Mesenchymal stem cell (in vitro differentiated cells and primary cell): ENCODE measurements at places on chromosomes 3 and 15.

GRCh38 chr15:93176065-93176464 is 87.1 kb upstream of the RGMA start:
- no peak for DNase-seq

DNA sequence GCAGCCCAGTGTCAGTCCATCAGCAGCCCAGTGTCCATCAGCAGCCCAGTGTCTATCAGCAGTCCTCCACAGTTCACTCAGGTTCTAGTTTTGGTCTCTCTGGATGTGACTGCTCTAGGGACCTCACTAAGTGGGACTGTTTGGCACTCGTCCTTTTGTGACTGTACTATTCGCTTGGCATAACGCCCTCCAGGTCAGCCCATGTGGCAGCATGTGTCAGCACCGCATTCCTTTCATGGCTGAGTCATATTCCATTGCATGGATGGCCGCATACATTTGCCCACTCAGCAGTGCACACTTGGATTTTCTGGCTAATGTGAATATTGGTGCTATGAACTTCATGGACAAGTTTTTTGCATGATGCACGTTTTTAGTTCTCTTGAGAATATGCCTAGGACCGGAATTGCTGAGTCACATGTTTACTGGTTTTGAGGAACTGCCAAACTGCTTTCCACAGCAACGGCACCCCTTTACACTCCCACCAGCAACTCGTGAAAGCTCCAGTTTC is 16.4 kb downstream of the CHST13 start:
- peak; percentile 87 for DNase-seq

- DNase-seq = peak; percentile 32
These were observed 7.2 kb downstream of the HERC1 start for GRCh38 chr15:63826528-63826927.

GRCh38 chr3:111923095-111923771 is 55.6 kb upstream of the ABHD10 start:
- no peak for DNase-seq

DNA sequence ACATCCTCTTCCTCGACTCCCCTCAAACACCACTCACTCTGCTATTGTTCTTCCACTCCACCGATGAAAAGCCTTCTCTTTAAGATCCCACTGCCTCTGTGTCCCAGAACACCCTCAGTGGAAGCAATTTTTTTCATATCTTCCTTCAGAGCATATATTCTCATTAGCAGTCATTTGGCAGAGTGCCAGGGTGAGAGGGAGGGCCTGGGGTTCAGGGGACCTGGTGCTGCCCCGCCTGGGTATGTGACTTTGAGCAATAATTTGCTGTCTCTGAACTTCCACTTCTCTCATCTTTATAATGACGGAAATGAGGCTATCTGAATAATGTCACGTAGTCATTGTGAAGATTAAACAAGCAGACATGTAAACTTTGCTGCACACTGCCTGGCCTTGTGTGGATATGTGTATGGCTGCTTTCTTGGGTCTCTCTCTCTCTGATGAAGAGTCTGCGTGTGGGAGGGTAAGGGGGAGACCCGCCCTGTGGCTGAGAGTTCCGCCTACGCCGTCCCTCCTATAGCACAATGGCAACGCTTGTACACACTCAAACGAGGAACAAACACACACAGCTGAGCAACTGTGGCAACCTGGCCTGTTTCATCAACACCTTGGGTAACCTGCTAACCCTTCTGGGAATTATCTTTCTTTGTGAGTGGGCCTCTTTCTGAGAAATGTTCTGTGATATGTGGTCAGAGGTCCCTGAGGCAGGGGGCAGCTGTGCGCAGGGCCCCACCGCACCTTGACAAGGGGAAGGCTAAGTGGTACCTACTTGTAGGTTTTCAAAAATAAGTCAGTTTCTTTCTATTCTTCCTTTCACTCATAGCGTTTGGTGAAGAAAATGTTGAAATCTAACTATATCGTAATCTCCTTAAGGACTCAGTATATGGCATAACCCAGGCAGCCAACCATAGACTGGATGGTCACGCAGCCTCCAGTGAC is 369.8 kb downstream of the SV2B start:
- no peak for DNase-seq

DNA sequence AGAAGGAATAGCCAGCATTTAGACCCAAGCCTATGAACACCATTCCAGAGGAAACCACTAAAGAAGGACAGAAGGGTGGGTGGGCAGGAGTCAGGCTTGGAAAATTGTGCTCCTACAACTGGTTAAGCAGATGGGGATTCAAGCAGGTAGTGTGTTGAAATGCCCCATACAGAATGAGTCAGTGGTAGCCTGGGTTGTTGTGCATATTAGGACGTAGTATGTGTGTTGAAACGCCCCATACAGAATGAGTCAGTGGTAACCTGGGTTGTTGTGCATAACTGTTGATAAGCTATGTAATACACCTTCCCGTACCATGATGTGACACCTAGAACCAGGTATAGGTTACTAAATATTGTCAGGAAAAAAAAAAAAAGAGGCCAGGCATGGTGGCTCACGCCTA is 34.0 kb downstream of the MINDY4B start:
- DNase-seq = peak; percentile 36

DNA sequence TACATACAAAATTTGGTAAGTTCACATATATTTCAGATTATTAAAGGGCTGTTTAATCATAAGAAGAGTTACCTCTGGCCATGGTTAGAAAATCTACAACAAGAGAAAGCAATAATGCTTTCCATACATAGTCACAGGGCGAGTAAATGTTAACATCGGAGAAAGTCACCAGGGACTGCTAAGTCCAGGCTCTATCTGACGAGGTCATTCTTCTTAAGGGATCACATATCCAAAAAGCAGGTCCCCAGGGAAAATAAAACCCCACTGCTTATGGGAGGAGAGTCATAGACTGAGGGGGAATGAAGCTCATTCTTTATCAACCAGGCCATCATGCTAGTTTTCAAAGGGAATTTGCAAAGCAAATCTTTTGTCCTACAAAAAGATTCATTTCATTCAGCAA is 3.1 kb downstream of the PCYT1A start:
- DNase-seq = peak; percentile 36

DNA sequence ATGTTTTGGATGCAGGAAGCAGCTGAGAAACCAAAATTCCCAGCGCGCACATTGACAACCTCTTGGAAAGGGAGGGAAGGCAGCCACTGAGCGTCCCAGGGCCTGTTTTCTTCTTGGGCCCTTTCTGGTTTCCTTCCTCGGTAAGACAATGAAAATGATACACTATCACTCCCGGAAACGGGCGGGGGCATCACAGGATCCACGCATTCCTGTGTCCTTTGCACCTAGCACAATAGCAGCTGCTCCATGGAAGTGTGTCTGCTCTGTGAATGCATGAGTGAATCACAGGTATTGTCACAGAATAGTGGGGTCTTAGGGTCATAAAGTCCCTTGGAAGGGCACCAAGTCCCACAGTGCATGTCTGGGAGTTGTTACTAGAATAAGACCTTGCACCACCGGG is 6.3 kb upstream of the ITPKA start:
- DNase-seq = no peak

GRCh38 chr15:94563456-94563855 is 332.1 kb downstream of the MCTP2 start:
- no peak for DNase-seq

- peak; percentile 47 for DNase-seq
These were observed 1007.7 kb upstream of the SEMA6D start for GRCh38 chr15:46709460-46710083.

DNA sequence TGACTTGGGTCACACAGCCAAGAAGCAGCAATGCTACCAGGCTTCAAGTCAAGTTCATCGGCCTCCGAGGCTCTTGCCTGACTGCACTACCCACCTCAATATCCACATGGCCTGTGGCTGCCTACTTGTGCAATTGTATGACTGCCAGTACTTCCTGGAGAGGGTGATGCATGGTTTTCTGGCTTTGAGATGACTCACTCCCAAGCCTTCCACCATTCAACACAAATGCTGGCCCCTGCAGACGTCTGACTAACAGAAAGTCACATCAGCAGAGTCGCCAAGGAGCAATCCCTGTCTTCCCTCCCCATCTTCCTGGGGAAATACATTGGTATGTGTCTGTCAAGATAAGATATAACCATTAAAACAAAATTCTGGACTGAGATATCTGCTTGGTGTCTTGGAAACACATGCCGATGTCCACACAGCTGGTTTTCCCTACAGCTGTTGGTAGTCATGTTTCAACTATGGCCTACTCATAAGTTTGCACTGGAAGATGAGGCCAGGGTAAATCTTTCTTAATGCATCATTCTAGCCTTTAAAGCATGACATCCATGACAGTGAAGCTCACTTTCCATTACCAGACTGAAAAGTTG is 79.6 kb upstream of the SPATA12 start:
- DNase-seq = peak; percentile 99

- no peak for DNase-seq
These were observed 75.1 kb downstream of the STAC start for GRCh38 chr3:36455406-36455805.

GRCh38 chr15:64017082-64017588 is 29.1 kb downstream of the DAPK2 start:
- no peak for DNase-seq

DNA sequence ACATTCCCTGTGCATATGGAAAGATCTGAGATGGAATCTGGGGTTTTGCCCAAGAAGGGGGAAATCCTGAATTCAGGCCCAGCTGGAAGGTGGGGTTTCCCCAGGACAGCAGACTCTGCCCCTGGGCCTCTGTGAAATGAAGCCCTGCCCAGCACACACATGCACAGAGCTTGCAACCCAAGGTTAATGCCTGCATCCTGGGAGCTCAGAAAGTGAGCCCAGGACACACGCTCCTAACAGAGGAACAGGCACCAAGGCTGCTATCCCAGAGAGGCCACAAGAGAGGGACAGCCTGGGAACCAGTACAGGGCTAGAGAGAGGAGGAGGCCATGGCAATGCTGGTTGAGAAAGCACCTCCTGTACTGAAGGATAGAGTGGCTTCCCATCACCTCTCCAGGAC is 16.1 kb downstream of the SEMA5B start:
- DNase-seq = no peak

DNA sequence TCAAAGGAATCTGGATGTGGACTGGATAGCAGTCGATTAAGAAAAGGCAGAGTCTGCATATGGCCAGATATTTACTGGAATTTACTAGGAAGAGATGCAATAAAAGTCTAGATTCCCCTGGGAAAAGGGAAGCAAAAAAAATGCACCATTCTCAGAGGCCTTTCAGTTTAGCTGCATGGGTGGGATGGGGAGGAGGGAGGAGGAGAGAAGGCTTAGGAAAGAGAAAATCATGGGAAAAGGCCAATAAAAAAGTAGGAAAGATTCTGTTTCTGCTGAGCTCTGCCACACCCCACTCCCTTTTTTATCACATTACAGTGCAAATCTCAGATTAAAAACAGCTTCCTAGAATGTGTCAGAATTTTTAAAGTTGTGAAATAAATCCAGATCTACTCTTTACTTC is 103.6 kb downstream of the ADAMTS9 start:
- DNase-seq = no peak

GRCh38 chr3:43637702-43638101 is 15.9 kb upstream of the ANO10 start:
- no peak for DNase-seq

GRCh38 chr15:85312929-85313331 is 67.5 kb upstream of the AKAP13 start:
- DNase-seq = peak; percentile 78

DNA sequence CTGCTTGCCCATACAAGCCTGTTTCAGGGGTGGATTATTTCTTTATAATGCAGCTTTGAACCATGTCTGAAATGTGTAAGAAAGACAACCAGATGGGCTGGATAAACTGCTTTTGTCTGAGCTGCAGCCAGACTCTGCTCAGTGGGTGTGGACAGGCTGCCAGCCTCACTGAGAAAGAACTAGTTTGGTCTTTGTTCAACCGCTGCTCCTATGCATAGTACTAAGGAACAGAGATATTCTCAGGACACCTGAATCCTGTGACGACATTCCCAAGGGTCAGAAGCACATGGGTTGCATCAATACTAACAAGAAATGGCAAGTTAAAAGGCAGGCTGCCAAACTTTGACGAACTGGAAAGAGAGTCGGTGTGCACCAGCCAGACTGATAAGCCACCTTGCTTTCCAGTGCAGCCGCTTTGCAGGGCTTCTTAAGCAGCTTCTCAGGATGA is 57.2 kb downstream of the PLD1 start:
- DNase-seq = no peak

DNA sequence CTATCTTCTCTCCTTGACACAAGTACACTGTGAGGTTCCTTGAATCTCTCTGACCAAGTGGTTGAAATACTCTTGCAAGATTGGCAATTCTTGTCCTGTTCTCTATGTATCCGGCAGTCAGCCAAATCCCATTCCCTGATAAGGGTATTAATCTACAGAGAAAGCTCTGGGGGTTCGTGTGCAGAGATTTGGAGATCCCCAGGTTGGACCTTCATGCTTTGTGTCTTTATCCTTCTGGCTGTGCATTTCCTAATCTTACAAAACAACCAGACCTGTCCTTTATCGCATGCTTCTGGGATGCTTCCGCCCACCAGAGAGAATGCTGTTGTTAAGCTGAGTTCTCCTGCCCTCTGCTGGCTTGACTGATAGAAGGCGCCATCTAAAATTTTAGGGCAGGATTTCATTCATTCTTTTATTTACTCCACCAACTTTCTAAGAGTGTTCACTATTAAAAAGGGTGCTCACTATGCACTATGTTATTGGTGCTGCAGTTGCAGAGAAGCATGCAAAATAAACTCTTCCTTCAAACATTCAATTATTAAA is 8.6 kb upstream of the SST start:
- DNase-seq = peak; percentile 69

DNA sequence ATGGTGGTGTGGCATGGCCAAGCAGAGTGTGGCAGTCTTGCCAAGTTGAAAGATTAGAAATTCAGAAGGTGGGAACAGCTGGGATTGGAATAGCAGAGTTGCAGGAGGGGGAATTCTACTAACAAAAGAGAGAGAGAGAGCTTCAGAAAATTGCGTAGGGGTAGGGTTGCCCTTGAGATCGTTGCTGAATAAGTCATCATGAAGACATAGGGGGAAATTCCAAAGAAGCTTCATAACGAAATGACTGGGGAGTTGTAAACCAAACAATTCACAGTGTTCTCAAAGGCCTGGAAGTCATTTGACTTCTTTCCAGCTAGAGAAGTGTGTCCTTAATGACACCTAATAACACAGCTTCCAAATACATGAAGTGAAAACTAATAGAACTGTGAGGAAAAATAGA is 26.3 kb upstream of the TIPARP start:
- peak; percentile 75 for DNase-seq
